ENCODE measurements at places on chromosomes 7 and 10. TPM values are rescaled to one million over a fixed set of nuclear protein-coding genes. Genes with fewer than 3 reads are reported as not detected.

Gene FAM25A
- not detected for polyA plus RNA-seq

Gene GIMAP8
- polyA plus RNA-seq = 9.8 TPM

Gene TACC2
- not detected for polyA plus RNA-seq

Gene CCDC3
- polyA plus RNA-seq = not detected

Gene ZC3HAV1L
- polyA plus RNA-seq = 0.37 TPM

Gene IDE
- 19.5 TPM for polyA plus RNA-seq

Gene STX1A
- 1.2 TPM for polyA plus RNA-seq

All from CD4-positive, alpha-beta memory T cell (primary cell).